Retina (tissue), 1 donor: ENCODE measurements at places on chromosomes 12 and 14.

DNA sequence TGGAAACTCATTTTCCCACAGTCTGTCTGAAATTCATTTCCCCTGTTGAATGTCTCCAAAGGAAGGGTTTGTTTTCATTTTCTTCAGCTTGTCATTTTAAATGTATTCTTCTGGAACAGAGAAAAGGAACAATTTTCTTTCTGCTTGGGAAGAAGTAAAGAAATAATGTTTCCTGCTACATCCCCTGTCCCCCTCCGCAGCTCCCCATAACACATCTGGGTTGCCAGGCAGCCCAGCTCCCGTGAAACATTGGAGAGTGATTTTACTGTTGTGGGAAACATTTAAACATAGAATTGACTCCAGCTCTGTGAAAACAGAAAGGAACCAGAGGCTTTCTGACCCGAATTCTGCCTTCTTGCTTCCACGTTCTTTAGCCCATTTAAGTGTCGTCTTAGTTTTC lies 159.5 kb downstream of the TMEM132C start:
- no peak for DNase-seq

- DNase-seq, result no peak
These were observed 277.0 kb upstream of the RMST start for GRCh38 chr12:97185567-97185966.

DNA sequence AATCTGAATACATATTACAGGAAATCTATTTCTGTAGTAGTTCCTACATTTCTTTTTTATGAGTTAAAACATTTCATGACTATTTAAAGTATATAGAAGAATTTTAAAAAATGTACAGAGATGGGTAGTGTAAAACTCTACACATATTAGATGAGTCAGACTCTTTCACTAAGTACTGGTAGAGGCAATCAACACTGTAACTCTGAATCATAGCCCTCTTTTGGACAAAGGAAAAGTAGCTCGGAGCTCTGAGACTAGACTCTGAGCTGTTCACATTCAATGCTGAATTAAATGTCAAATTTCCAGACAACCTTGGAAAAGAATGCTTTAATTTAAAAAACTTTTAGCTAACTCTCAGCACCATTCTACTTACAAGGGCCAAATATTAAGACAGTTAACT lies 3.4 kb downstream of the PTCSC3 start:
- DNase-seq, result no peak

GRCh38 chr12:70756118-70756517 lies 118.9 kb upstream of the PTPRB start:
- DNase-seq, result no peak

GRCh38 chr14:51860825-51861499 lies 550 bp downstream of the GNG2 start:
- no peak for DNase-seq

DNA sequence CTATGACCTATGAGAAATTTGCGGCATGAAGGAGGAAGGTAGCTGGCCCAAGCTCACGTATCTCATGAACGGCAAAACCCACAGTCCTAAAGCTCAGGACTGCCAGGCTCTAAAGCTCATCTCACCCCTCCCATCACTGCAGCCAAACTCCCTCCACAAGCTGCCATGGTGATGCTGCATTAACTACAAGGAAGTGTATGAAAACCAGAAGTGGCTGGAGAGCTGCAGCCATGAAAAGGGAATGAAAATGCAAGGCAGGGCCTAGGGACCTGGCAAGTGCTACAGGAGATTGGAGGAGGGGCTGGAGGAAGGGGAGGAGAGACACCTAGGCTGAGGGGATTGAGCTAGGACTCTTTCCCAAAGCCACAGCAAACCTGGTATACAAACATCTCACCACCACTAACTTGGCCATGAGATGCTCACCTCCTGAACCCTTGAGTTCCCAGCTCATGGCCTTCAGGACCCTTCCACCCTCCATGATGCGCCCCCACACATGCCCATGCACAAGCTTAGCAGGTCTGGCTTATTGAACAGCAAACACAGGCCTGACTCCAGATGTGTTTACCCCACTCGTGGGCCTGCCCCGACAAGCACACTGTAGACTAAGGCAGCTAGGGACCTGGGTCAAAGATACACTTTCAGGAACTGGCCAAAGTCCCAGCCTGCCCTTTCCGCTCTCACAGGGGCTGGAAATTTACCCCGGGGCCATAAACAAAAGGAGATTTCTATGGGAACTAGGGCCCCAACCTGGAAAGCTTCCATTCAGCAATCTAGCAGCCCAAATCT lies 42.0 kb downstream of the LTBP2 start:
- DNase-seq, result no peak

- no peak for DNase-seq
These were observed 243.8 kb upstream of the PWP1 start for GRCh38 chr12:107441665-107442300.

DNA sequence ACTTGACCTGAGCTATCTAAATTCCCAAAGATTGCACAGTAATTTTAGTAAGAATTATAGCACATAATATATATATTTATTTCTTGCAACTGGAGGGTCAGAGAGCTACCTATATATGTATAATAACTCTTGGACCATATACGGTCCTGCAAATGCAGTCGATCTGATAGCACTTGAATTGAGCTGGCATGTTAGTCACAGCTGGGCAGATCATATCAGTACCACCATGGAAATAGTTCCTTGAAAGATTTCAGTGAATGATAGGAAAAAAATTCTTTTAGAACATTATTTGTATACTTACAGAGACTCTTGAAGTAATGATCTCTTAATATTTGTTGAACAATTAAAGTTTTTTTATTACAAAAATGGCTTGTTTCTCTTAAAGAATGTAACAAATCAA lies 94.5 kb upstream of the MON2 start:
- DNase-seq, result no peak

DNA sequence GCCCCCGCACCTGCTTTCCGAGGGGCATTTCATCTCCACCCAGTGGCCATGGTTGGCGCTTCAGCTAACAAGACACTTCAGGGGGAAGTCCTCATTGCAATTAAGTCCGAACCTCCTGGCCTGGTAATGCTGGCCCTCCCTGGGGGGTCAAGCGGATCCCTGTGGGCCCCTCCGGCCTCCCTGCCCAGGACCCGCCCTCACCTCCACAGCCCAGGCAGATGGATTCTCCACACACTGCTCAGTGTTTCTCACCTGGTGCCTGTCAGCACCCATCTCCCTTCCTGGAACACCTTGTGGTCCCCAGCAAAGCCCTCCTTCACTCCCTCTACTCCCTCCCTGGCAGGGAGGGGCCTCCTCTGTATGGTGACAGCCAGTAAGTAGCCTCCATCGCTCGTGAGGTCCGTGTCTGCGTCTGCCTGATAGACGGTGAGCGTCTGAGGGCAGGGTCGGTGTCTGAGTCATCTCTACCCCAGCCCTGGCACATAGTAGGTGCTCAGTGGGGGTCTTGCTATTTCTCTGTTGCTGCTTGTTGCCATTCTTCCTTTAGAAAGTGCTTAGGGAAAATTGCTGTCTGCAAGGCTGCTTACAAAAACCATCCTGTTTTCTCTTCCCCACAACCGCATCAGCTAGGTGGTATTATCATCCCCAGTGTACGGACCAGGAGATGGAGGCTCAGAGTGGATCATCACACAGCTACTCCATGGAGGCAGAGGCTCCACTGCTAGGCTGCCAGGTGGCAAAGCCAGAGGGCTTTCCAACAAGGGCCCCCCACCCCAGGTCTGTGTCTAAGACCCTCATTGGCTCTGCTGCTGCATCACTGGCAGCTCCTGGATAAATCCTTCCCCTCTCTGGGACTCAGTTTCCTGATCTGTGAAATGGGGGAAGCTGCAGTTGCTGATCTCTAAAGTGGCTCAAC lies 39.7 kb upstream of the EML1 start:
- DNase-seq, result no peak

DNA sequence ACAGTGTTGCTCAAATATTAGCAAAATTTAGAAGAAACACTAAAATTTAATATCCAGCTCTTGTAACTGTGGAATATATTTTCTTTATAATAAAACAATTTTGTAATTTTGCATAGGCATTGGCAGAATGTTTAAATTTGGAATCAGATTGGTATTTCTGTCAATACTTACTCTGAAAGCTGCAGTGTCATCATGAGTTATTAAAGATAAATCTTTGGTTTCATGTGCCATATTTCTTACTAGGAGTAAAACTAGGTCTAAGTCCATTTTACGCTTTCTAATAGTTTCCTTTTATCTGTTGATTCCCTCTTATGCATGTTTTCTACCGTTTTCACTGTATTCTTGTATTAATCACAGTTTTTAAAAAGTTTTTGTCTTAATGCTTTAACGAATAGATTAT lies 49.7 kb downstream of the CCDC91 start:
- no peak for DNase-seq

DNA sequence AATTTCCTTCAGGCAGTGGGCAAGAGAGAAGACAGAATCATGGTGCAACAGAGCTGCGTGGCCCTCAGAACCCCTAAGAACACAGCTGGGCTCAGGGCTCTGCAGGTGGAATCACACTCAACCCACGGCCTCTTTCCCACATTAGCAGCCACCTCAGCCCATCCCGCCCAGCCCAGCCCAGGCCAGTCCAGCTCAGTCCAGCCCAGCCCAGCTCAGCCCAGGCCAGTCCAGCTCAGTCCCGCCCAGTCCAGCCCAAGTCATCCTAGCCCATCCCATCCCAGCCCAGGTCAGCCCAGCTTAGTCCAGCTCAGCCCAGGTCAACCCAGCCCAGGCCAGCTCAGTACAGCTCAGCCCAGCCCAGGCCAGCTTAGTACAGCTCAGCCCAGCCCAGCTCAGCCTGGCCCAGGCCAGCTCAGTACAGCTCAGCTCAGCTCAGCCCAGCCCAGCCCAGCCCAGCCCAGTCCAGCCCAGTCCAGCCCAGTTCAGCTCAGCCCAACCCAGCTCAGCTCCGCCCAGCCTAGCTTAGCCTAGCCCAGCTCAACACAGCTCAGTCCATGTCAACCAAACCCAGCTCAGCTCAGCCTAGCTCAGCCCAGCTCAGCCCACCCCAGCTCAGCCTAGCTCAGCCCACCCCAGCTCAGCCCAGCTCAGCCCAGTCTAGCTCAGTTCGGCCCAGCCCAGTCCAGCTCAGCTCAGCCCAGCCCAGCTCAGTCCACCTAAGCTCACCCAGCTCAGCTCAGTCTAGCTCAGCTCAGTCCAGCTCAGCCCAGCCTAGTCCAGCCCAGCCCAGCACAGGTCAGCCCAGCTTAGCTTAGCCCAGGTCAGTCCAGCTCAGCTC lies 183.1 kb downstream of the TMEM121 start:
- DNase-seq, result no peak

DNA sequence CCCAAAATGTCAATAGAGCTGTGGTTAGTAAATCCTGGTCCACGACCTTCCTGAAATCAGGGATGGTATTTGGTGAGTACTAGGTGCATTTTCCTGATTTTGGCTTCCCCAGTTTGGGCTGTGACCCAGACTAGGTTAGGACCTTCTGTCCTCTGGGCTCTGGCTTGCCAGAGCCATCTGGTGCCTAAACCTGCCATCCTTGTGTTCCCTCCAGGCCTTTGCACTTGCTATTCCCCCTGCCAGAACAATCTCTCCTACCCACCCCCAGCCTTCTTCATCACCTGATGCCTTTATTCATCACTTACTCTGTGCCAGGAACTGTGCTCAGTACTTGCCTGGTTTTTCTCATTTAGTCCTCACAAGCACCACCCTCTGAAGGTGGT lies 216.7 kb downstream of the RBM19 start:
- DNase-seq, result no peak

DNA sequence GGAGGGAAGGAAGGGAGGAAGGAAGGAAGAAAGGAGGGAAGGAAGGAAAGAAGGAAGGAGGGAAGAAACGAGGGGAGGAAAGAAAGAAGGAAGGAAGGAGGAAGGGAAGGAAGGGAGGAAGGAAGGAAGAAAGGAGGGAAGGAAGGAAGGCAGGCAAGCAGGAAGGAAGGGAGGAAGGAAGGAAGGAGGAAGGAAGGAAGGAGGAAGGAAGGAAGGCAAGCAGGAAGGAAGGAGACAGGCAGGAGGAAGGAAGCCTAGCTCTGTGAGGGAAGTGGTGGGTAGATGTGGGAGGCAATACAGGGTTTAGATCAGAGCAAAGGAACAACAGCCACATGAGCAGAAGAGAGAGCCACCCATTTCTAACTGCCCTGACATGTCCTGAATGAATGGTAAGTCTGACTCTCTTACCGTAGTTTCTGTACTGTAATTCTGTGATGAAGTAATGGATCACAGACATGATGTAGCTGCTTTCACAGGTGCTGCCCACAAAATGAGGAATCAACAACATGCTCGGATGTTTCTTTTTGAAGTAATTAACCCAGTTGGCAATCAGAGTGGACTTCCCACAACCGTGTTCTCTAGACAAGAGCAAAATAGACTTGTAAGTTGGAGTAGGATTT lies 24.4 kb upstream of the HSP90B1 start:
- no peak for DNase-seq

- DNase-seq, result no peak
These were observed 95.1 kb upstream of the CNTN1 start for GRCh38 chr12:40597133-40597532.

GRCh38 chr12:51238510-51239334 lies at the start of gene DAZAP2:
Gene DAZAP2, plus strand, starts transcription at chr12:51238826. Its CDS starts 82 bp downstream, at chr12:51238908.
- peak; percentile 96 for DNase-seq
